ENCODE measurements at places on chromosomes 1 and 21. TPM values are rescaled to one million over a fixed set of nuclear protein-coding genes. Genes with fewer than 3 reads are reported as not detected.
A peak's percentile ranks its signal among the peaks of the same experiment; 100 is the strongest.

GRCh38 chr1:43930168-43930948, 3.2 kb upstream of the ARTN start:
- H3K27me3 ChIP-seq = no peaks in the 10 kb centered on the region
- H3K27ac ChIP-seq = no peak overlapping the region
- no peak for DNase-seq
- no peak overlapping the region for H3K4me3 ChIP-seq

- H3K4me1 ChIP-seq = no peaks in the 10 kb centered on the region
- no peak overlapping the region for H3K4me3 ChIP-seq
- H3K27ac ChIP-seq = no peak overlapping the region
- H3K27me3 ChIP-seq = no peaks in the 10 kb centered on the region
- DNase-seq = no peak
Observed at GRCh38 chr1:101382135-101382534, 145.3 kb downstream of the S1PR1 start.

DNA sequence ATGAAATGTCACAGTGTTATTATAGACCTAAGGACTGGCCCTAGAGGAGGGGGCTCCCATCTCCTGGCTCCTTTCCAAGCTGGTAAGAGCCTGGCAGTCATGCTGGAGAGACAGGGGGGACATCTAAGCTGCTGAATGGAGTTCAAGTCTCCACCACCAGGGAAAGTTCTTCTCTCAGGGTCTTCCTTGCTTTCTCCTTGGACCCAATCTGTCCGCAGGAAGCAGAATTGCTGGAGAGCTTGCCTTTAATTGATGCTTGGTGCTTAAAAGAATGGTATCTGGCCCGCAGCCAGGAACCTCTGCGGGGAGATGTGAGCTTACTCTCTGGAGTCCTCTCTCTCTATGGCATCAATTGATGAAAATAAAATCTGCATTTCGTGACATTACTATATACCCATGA, 25.1 kb downstream of the IRF2BP2 start:
- DNase-seq = peak; percentile 67
- no peaks in the 10 kb centered on the region for H3K36me3 ChIP-seq
- H3K4me3 ChIP-seq = no peak overlapping the region
- peak overlapping the region; percentile 46 for H3K27ac ChIP-seq
- H3K4me1 ChIP-seq = peaks cover 15% of the 10 kb centered on the region

- peaks cover 3% of the 10 kb centered on the region for H3K4me1 ChIP-seq
- DNase-seq = no peak
- no peaks in the 10 kb centered on the region for H3K27me3 ChIP-seq
- H3K36me3 ChIP-seq = no peaks in the 10 kb centered on the region
Observed at GRCh38 chr21:42679319-42680057, 26.1 kb downstream of the PDE9A start.

Gene ACTN2
- 2.7 TPM for total RNA-seq

Gene LAMC1
- total RNA-seq = 96.9 TPM
